ENCODE measurements at places on chromosomes 11 and 22.

GRCh38 chr11:69703768-69704507, at the start of gene FGF19:
Gene FGF19 (minus strand): TSS chr11:69704022. CDS start chr11:69703876, 146 bp downstream.
- no peak for DNase-seq

DNA sequence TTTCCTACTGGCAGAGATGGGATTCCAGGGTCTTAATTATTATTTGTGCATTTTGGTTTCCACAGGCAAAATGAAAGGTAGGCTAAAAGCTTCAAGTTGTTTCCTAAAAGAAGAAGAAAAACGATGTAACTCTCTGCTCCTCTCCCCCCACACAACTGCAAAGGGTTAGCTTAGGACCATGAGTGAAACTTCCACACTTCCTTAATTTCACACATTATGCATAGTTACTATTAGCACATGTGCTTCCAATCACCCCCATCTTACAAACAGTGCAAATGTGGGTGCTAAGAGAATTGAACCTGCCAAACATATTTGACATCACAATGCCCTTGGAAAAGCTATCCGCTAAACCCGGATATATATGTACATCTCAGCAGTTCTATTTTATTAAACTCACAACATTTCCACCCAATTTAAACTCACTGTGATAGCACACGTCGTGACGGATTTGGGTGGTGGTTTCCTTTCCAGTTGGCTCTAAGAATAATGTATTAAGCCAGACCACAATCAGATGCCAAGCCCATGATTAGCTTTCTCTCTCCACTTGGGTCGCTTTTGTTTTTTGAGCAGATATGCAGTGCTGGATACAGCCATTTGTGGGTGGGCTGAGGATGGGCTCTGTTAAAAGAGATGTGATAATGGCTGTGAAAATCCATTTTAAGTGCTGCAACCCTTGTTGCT, 245.0 kb upstream of the POU2AF2 start:
- DNase-seq: no peak

- no peak for DNase-seq
Observed at GRCh38 chr22:45336971-45337431, 27.3 kb downstream of the FAM118A start.

- no peak for DNase-seq
Observed at GRCh38 chr22:26941896-26942636, 284.7 kb downstream of the MIAT start.

DNA sequence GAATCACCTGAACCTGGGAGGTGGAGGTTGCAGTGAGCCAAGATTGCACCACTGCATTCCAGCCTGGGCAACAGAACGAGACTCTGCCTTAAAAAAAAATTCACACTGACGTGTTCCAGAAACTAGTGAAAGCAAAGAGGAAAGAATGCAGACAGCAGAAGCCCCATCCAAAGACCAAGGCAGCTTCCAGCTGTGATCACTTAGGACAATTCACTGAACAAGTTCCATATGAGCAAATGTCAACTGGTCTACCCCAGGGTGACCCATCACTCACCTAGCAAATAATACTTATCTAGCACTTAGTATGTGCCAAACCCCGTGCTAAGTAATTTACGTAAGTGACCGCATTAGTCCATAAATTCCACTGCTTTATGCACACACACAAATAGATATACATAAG, 138.9 kb downstream of the LARGE1 start:
- no peak for DNase-seq

GRCh38 chr11:101446238-101446637, 137.6 kb downstream of the TRPC6 start:
- no peak for DNase-seq

- no peak for DNase-seq
Observed at GRCh38 chr11:692824-693414, 2.1 kb downstream of the DEAF1 start.

DNA sequence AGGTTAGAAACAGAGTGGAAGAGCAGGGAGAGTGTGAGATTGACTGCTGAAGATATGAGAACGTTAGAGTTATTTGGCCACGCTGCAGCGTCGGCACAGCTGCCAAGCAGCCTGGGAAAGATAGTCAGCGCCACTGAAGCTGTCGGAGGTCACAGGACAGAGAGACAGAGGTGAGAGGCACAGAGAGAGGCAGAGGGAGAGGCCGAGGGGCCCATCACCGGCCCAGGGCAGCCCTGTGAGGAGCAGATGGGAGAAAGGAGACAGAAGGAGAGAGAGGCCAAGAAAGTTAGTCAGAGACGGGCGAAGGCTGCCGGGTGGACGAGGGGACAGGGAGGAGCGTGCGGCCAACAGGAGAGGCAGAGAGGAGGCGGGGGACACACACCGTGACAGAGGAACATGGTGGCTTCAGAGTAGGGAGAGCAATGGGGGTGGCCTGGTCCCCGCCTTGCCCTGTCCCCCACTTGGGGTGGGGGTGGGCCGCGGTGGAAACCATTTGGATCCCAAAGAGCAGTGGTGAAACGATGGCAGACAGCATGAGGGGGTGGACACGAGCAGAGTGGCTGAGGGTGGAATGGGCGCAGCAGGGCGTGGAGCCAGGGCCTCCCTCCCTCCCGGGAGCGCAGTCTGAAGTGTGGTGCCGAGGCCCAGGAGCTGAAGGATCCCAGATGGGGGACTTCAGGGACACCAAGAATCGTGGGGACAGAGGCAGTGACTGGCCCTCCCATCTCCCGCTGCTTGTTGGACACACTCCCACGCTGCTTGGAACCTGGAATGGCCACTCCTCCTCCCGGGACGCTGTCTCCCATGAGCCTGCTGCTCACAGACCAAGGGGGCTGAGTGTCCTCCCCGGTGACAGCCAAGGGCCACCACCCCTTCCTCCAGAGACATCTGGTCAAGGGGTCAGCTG, 26.6 kb downstream of the LRRC10B start:
- DNase-seq: no peak

- no peak for DNase-seq
Observed at GRCh38 chr11:105071089-105071732, 26.1 kb upstream of the CARD16 start.

DNA sequence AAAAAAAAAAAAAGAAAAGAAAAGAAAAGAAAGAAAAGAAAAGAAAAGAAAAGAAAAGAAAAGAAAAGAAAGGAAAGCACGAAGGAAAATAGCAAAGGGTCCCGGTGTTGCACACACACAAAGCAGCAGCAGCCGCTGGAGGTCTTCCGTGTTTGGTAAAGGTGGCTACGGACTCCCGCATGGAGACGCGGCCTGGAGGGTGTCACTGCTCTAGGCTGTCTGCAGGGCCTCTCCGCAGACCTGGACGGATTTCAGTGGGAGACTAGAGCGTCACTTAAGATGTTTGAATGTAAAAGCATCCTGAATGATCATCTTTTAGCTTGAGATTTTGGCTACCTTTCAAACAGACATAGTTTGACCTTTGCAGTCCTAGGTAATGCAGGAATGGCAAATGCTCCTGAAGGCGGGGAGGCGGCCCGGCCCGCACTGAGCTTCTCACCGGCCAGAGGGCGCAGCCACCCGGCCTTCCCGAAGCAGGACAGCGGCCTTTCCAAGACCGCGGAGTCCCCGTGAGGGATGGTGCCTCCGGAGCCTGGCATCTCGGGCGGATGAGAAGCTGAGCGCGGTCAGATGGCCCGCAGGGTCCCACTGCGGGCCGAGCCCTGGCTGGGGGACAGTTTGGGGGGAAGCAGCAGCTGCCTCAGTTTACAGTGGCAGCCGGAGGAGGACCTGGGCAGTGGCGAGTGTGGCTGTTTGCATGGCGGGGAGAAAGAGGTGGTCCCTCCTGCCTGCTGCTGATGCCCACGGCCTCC, 18.5 kb downstream of the KRTAP5-5 start:
- DNase-seq: no peak

GRCh38 chr11:62400760-62401159, 18.1 kb upstream of the SCGB1A1 start:
- DNase-seq: no peak

- no peak for DNase-seq
Observed at GRCh38 chr11:108170184-108170583, 48.8 kb downstream of the ACAT1 start.

DNA sequence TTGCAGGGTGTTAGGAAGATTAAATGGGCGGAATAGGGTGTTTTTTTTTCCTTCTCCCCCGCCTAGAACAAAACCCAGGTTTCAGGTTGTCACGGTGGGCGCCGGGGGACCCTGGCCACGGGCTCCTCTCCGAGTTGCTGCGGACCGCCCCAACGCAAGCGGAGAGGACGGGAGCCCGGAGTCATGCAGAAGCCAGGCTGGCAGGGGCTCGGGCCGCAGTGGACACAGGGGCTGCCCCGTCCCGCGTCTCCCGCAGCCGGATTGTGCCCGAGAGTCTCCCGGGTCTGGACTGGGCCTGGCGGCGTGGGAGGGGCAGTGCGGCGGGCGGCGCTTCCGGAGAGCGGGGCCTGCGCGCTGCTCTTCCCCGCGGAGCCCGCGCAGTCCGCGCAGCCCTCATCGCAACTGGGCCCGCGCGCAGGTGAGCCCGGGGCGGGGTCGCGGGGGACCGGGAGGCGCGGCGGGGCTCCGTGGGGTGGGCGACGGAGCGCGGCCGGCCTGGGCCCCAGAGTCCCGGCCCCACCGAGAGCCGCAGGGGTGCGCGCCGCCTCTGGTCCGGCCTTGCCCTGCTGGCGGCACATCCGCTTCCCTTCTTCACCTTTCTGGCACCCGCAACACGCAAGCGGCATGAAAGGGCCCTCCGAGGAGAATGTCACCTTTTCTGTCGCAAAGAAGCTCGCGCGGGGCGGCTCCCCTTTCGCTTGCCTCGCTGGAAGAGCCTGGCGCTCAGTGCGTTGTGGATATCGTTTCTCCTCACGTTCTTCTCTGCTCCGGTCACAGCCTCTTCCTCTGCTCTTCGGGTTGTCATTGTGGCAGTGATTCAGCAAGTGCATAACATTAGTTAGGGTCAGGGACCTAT, at the start of gene TIRAP:
Gene TIRAP, plus strand, starts transcription at position 358 of the 856 bp plus-strand sequence. CDS start 7,802 bp downstream, outside the sequence.
- DNase-seq: peak; percentile 77

DNA sequence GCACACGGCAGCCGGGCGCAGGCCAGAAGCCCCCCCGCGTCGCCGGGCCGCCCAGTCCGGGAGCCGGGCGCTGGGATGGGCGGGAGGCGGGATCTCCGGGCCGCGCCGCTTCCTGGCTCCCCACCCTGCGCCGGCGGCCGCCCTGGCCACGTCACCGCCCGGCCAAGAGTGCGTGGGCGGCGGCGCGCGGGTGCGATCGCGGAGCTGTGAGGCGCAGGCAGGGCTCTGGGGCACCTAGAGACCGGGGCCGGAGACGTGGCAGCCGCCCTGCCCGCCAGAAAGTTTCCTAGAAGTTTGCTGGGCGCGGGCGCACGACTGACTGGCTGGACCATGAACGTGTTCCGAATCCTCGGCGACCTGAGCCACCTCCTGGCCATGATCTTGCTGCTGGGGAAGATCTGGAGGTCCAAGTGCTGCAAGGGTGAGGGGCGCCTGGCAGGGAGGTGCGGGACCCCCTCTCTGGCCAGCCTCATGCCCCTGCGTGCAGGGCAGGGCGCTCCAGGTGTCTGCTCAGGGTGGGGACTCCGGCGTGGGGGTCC, at the start of gene KDELR3:
Gene KDELR3, plus strand, starts transcription at position 193 of the 539 bp plus-strand sequence. Its CDS starts 138 bp downstream, at position 331.
- DNase-seq: peak; percentile 59

DNA sequence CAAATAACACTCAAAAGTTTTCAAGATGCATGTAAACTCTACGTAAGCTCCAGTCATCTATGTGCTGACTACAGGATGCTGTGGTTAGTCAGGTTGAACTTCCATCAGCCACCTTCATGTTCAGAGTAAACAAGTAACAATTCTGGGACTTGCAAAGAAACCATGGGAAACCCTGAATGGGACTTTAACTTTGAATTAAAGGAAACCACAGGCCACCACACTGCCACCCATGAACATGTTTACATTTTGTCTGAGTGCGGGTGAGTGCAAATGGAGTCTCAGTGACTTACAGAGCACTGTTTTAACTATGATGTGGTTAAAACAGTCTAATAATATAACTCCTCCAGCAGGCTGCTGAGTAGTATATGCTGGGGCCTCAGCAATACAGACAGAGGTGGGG, 12.9 kb upstream of the SYTL2 start:
- no peak for DNase-seq

- no peak for DNase-seq
Observed at GRCh38 chr11:92140021-92140420, 84.6 kb upstream of the FAT3 start.

GRCh38 chr11:61004180-61004611, 32.7 kb downstream of the CD6 start:
- DNase-seq: no peak

- no peak for DNase-seq
Observed at GRCh38 chr11:30594646-30595411, 8.7 kb upstream of the MPPED2 start.

DNA sequence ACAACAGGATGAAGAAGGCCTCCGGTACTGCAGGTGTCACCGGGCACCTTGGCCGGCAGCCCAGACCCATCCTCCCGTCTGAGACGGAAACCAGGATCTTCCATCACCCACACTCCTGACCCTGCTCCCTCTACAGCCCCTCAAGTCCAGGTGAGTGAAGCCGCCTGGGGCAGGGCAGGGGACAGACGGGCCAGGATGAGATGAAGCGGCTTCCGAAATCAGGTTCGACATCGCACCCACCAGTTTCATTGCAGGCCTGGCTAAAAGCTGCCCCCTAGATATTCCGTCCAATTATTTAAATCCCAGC, 639.1 kb downstream of the TBC1D22A start:
- no peak for DNase-seq

- DNase-seq: no peak
Observed at GRCh38 chr11:75154646-75155569, 4.0 kb downstream of the SLCO2B1 start.

DNA sequence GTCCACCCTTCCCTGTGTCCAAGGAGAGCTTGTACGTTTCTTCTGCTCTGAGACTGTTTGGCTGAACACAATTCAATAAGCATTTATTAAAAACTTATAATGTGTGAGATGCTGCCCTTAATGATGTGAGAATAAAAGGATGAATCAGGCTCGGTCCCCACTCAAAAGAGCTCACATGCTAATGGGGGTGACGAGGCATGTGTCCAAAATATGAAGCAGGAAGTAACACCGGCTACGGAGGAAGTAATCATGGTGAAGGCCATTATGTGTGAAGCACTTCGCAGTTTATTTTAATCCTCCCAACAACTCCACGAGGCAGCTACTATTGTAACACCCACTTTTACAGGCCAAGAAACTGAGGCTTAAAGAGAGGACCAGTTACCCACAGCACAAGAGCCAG, 3.4 kb upstream of the RASD2 start:
- no peak for DNase-seq

DNA sequence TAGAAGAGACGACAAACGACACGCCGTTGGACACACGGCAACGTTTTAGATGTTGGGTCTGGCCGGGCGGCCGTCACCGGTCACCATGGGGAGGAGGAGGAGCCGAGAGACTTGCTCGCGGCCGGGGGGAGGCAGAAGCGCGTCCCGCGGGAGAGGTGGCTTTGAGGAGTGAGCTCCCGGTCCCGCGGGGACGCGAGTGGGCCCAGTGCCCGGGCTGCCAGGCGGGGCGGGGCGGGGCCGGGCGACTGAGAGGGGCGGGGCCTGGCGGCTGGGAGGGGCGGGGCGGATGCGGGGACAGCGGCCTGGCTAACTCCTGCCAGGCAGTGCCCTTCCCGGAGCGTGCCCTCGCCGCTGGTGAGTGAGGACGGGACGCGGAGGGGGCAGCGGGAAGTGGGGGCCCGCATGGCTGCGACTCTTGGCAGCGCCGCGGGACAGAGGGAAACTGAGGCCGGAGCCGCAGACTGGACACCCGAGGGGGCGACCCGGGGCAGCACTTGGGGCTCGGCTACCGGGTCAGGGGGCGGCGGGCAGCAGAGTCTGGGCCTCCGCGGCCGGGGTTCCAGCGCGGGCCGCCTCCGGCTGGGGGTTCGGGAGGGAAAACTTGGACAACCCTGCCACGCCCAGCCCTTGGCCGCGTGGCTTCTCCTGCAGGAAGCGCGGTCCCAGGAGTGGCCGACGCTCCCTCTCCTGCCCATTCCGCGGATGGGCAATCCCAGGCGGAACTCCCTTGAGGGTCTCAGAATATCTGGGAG, at the start of gene TSPO:
Gene TSPO, plus strand, starts transcription at position 309 of the 752 bp plus-strand sequence. CDS start 7,680 bp downstream, outside the sequence.
- peak; percentile 69 for DNase-seq

- no peak for DNase-seq
Observed at GRCh38 chr22:42188808-42189447, 58.3 kb upstream of the CYP2D6 start.

- DNase-seq: no peak
Observed at GRCh38 chr11:119797736-119798135, 68.7 kb upstream of the NECTIN1 start.
